ENCODE measurements at places on chromosomes 5 and 9. TPM values are rescaled to one million over a fixed set of nuclear protein-coding genes. Genes with fewer than 3 reads are reported as not detected.

The ABL1 gene
- total RNA-seq: 59.3 TPM

The CNTNAP3B gene
- total RNA-seq: 25.9 TPM

The ESM1 gene
- total RNA-seq: 3.0 TPM

The SLC34A3 gene
- total RNA-seq: not detected

The LCN12 gene
- total RNA-seq: not detected

All from smooth muscle cell of the coronary artery (primary cell).